Astrocyte of the hippocampus (primary cell): ENCODE measurements at places on chromosomes 1 and 21.

DNA sequence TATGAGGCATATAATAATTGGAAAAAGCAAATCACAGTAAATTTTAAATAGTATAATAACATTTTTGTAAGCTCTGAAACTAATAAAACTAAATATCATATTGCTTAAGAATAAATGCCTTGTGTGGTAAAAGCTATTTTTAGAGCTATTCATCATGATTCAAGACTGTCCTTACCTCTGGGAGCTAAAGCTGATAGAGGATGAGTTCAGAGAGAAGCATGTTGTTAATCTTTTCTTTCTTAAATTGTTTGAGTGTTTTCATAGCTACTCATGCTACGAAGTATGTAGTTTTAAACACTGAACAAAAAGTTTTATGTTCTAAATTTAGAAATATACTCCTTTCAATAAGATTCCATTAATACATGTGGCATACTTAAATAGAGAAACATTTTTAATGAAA is 30.5 kb downstream of the IFI16 start:
- DNase-seq: peak; percentile 24

GRCh38 chr1:207825719-207826556 is 74.1 kb downstream of the CD46 start:
- DNase-seq: no peak

DNA sequence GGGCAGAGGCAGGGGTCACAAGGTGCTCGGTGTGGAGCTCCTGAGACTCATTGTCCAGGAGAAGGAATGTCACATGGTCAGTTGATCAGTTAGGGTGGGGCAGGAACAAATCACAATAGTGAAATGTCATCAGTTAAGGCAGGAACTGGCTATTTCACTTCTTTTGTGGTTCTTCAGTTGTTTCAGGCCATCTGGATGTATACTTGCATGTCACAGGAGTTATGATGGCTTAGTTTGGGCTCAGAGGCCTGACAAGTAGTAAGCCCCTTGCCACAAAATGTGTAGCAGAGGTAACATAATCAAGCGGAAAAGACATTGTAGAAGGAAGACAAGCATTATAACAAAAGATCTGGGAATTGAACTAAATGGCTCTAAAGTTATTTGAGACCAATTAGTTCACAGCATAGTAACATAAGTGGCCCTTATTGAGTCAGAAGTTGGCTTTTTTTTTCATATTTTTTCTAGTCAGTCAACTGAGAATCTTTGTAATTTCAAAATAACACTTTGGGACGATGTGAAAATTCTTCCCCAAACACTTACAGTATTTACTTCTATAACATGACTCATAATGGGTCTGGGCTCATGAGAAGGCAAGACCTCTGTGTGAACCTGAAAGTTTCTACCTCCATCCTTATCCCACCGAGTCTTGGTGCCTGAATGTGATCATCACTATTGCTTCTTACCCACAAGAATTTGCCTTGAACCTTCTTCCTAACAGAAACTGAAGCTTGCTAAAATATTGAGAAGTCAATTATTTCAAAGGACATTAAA is 137.0 kb upstream of the DPT start:
- DNase-seq: no peak

DNA sequence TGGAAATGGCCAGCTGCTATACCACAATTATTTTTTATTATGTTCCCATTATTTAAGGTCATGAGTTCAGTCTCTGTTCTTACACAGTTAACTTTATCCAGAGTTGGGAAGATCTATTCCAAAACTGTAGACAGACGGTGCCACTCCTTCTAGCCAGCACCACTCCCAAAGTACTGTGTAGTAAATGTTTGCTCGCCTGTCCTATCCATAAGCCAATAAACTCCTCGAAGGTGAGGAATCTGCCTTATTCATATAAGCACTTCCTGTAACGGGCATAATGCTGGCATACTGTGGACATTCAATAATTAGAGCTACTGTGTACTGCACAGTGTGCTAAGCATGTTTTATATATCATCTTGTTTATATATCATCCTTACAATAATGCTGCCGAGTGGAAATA is 26.1 kb upstream of the STMN1 start:
- no peak for DNase-seq

GRCh38 chr1:36207339-36207738 is 16.9 kb upstream of the THRAP3 start:
- peak; percentile 96 for DNase-seq

DNA sequence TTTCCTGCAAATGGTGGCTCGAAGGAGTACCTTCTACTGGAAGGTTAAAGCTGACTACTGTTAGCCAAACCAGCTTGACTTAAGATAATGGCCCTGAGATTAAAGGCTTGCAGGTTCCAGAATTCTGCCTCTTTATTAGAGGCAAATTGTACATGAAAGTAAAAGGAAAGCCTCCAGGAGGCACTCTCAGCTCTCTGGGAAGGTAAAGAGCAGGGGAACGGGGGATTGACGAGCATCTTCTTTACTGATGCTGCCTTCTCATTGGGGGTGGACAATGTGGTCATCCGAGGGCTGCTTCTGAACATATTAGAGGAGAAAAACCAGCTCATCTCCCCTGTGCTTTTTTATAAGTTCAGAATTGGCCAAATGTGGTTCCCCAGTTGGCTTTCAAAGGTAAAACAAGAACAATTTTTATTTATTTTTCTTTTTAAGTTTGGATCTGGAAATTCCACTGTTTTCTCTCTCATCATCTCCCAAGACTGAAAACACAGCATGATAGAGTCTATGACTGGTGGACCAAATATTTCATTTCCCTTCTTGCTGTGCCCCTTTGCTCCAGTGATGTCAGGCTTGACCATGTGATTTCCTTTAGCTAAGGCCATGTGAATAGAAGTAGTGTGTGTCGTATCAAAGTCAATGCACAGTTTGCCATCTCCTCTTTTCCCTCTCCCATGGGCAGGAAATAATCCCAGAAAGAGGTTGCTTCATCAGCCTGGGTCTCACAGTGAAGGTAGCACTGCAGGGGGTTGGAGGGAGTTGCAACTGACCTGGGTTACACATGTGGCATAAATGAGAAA is 292.7 kb downstream of the PRDM2 start:
- no peak for DNase-seq

DNA sequence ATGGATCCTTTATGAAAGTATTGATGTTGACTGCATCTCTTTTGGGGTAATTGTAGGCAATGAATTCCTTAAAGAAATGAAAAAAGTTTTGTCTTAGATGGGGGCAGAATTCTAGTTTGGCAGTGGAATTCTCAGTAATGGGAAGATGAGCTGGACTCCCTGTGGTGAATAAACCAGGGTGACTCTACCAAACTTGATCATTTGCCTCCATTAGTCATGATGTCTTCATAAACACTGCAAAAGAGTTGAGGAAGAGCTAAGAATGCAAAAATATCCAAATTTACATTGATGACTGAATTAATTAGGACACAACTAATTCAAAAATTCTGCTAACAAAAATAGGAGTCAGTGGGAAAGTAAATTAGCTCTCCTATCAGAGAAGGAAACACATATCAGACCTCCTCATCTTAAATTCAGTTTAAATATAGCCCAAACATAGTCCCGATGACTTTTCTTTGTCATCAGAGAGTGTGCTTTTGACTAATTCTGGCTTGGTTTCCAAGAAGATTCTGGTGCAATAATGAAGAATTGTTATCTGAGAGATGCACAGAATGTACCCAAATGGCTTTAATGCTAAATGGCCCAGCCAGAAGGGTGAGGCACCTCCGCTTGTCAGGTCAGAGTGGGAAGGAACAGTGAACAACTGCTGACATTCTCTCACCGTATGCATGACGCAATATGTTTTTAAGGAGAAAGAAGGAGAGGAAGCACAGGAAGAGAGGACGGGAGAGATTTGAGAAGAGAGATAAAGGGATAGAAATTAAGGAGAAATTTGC is 525.1 kb downstream of the LMO4 start:
- DNase-seq: no peak

GRCh38 chr1:247013391-247013790 is 5.5 kb upstream of the ZNF695 start:
- DNase-seq: no peak

GRCh38 chr1:17060306-17060749 is 6.5 kb upstream of the SDHB start:
- DNase-seq: no peak

DNA sequence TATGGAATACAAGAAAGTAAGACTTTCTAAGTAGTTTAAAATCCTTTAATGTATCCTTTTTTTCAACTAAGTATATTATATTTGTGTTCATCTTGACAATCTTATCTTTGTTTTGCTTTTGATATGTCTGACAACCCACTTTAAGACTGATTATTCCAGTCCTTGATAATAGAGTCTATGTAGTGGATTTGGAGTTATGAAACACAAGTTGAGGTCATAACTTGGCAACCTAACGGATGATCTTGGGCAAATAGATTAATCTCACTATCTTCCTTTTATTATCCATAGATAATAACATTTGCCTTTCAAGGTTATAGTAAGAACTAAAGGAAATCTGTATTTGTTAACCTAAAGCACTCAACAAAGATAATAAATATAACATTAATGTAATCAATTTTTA is 4.8 kb upstream of the GBP2 start:
- DNase-seq: no peak

DNA sequence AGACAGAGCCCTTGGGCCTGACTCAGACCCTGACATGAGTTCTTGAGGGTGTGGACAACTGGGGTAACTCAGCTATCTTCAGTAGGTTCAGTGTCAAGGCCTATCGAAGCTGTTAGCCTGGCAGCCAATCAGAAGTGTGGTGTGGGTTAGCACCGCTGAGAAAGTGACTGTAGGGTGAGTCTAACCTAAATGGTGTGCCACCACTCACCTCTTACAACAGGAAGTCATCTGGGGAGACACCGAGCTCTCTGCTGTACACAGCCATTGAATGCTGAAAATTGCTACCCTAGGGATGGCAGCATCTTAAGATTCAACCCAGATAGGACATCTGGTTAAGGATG is 44.6 kb downstream of the RASSF5 start:
- DNase-seq: no peak

DNA sequence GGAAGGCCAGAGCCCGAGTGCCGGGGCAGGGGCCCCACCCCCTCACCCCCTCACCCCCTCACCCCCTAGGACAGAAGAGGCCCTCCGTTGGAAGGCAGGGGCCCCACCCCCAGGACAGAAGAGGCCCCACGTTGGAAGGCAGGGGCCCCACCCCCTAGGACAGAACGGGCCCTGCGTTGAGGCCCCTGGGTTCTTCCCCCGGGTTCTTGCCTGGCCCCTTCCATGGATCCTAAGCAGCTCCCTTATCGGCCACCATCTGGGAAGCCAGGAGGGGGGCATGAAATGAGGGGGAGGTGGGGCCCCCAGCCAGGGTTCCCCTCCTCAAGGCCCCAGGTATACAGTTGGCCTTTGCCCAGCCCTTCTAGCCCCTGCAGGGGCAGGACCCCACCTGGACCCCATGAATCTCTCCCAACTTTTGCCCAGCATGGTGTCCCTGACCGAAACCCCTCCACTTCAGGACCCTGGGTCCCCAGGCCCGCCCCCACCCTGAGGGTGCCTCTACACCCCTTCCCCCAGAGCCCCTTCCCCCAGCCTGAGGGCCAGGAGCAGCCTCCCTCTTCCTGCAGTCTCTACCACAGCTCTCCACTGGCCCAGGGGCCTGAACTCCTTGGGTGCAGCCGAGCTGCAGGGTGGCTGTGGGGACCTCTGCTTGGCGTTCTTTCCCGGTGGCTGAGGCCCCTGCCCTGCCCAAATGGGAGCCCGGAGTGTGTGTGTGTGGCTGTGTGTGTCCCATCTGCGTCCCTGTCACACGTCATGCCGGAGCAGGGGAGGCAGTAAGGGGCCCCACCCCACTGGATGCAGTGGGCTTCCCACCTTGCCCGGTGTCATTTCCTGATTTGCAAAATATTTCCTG is 4.3 kb upstream of the VWA1 start:
- no peak for DNase-seq

GRCh38 chr21:31656199-31657095 is 3.0 kb upstream of the SOD1 start:
- peak; percentile 44 for DNase-seq

DNA sequence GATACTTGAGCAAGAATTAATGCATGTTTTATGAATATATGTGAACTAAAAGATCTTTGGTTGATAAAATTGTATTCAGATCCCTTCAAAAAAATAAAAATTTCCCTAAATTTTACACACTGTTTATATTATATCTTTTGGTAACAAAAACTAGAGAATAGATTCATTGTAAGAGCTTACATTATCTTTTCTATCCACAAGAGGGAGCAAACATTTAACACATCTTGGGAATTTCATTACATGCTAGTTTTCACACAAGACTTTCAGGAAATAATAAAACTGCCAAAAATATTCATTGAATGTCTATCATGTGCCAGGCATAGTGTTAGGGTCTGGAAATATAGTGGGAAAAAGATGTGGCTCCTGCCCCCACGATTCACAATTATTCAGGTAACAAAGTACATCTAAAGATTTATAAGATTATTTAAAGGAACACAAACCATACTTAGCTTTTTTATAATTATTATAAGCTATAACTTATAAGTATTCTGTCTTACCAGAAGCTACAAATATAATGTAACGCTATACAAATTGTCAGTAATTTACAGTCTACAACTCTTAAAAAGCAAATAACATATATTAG is 30.6 kb downstream of the FAF1 start:
- DNase-seq: peak; percentile 44

DNA sequence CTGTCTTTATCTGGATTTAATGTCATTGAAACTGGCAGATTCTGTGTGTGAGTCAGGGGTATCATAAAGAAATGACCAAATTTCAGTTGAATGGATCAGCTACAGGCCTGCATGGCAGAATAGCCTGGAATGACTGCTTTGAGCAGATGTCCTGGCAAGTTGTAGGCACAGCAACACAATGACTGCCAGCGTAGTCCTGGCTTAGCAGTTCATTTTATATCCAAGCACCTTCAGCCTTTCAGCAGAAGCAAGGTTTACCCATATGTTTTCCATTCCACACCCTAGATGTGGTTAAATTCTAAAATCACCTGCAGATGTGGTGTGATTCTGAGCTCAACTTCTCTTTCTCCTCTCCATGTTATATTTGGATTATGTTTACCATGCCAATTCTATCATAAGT is 22.3 kb upstream of the PTGFR start:
- no peak for DNase-seq

DNA sequence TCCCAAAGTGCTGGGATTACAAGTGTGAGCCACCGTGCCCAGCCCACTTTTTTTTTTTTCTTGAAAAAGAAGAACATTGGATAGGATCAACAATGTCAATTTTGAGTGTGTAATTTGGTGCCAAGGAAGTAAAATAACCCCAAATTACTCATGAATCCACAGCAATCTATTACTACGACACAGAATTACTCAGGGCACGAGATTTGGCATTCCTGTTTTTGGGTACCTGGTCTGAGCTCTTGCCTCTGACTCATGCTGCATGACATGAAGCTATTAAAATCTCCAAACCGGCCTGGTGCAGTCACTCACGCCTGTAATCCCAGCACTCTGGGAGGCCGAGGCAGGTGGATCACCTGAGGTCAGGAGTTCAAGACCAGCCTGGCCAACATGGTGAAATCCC is 10.4 kb downstream of the RNF19B start:
- peak; percentile 20 for DNase-seq

DNA sequence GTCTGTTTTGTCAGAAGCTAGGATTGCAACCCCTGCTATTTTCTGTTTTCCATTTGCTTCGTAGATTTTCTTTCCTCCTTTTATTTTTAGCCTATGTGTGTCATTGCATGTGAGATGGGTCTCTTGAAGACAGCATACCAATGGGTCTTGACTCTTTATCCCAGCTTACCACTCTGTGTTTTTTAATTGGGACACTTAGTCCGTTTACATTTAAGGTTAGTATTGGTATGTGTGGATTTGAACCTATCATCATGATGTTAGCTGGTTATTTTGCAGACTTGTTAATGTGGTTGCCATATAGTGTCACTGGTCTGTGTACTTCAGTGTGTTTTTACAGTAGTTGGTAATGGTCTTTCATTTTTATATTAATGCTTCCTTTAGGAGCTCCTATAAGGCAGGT is 141.5 kb downstream of the DNAH14 start:
- DNase-seq: no peak

GRCh38 chr1:171418546-171418945 is 66.8 kb upstream of the PRRC2C start:
- no peak for DNase-seq
